ENCODE measurements at places on chromosomes 13 and 19.

DNA sequence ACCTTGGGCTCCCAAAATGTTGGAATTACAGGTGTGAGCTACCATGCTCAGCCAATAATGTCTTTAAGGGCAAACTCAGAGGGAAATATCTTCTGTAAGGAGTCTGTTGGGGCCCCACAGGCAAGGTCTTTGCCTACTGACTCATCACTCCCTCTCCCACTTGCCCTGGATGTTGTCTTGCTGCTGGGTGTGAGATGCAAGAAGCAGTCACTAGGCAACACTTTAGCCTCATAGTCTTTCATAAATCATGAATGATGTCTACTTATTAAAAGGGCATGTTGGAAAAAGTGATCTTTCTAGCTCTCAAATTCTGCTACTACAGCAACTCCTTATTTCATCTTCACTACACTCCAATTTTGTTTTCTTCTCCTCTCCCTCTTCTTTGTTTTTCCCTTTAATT lies 34.6 kb upstream of the SLC10A2 start:
- no peak for DNase-seq

GRCh38 chr13:76123548-76123947 lies 487.4 kb downstream of the LMO7 start:
- DNase-seq: no peak

GRCh38 chr13:27449081-27449603 lies 1.2 kb downstream of the MTIF3 start:
- DNase-seq: no peak

- DNase-seq: no peak
Observed at GRCh38 chr13:85497652-85498051, 301.6 kb downstream of the SLITRK6 start.

- DNase-seq: no peak
Observed at GRCh38 chr13:40619479-40619814, 47.0 kb downstream of the FOXO1 start.

GRCh38 chr13:105343134-105343806 lies 1192.2 kb downstream of the EFNB2 start:
- DNase-seq: no peak

DNA sequence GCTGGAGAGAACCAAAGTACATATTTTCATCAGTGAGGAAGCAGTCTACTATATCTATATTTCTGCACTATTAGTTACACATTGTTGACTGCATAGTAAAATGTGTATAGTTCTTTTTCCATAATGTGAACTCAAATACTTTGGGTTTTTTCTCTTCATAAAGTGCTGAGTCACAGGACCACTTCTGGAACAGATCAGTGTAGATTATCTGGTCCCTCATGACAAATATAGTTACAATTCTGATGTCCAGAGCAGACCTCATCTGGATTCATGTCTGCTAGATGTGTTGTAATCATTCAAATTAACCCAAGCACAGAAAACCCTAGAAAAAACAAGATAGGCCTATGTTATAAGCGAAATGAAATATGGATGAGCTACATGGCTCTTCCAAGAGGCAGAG lies 171.4 kb downstream of the SUCLA2 start:
- no peak for DNase-seq

DNA sequence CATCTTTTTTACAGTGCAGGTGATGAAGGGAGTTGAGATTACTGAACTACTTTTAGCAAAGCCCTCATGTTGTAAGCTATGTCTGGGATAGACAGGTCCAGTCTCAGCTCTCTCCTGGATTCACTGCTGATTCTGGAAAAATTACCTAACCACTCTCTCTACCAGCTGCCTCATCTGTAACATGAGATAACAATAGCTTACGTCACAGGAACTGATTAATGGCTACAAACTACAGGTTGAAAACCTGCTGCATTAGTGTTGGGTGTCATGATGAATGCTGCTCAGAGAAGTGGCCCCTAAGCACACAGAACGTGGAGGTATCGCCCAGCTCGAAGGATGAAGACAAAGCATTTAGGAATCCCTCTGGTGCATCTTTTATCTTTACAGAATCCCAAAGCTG lies 277.8 kb downstream of the ABCC4 start:
- DNase-seq: no peak

DNA sequence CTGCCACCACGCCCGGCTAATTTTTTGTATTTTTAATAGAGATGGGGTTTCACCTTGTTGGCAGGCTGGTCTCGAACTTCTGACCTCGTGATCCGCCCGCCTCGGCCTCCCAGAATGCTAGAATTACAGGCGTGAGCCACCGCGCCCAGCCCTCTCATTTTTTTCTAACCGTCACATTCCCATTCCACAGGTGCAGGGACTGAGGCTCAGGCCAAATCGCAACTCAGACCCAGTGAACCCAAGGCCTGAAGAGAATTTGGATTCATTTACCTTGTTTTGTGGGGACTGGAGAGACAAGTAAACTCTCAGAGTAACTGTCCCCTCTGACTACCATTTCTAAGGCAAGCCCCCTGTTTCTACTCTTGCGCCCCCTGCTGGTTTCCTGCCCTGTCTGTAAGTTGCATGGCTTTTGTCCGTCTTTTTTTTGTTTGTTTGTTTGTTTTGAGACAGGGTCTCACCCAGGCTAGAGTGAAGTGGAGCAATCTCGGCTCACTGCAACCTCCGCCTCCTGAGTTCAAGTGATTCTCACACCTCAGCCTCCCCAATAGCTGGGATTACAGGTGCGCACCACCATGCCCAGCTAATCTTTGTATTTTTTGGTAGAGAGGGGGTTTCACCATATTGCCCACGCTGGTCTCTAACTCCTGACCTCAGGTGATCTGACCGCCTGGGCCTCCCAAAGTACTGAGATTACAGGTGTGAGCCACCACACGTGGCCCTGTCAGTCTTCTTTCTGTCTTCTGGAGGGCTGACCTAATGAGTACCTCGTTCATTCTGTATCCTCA lies 2.3 kb upstream of the STRN4 start:
- DNase-seq: peak; percentile 61

DNA sequence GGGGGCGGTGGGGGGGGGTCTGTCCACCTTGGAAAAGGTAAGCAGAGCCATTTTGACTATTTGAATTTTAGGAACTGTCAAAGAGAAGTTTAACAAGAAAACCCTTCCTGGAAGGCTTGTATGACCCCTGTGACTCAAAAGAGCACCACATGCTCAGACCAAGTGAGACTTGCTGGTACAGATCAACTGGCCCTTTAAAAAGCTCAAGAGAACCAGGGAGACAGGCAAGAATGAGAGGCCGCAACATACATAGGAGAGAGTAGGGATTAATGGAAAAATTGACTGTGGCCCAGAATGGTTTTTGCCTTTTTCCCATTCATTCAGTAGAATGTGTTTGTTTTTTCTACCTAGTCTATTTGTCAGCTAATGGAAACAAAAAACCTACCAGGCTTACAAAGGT lies 26.2 kb upstream of the ATP8A2 start:
- no peak for DNase-seq

- no peak for DNase-seq
Observed at GRCh38 chr13:89880201-89880600, 1467.3 kb upstream of the MIR17HG start.

GRCh38 chr13:49502954-49503353 lies 7.2 kb downstream of the PHF11 start:
- no peak for DNase-seq

DNA sequence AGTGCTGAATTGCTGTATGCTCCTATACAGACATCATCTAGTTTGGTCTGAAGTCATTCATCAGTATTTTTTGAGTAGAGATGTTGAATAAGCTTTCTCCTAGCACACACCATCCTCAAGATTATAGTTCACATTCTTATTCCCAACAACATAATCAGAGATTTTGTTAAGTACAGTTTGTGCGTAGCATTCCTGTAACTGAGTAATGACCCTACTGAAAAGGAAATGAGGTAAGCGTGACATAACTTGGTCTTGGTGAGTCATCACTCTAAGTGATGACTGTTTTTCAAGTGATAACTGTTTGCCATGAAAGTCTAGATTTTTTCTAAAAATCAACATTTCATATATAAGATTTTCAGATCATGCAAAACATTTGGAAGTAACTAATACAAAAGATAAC lies 18.5 kb upstream of the FAM216B start:
- DNase-seq: no peak

- no peak for DNase-seq
Observed at GRCh38 chr13:23991119-23991518, 93.8 kb upstream of the C1QTNF9B start.

DNA sequence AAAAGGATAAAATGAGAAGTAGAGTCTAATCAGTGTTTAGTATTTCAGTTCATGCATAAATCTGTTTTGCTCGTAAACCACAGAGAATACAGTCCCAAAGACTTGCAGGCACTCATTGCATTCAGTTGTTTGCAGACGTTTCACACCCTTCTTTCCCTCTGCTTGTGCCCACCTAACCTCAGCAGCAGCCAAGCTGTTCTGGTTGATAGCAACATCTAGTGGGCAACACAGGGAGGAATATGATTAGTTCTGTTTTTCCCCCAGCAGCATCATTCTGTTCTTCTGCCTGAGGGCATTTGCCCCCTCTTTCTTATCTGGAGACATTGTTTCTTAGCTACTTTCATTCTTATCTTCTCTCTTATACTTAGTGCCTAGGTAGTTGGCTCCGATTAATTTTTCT lies 135.6 kb downstream of the PAN3 start:
- no peak for DNase-seq

- DNase-seq: no peak
Observed at GRCh38 chr19:10404888-10405820, 1.8 kb upstream of the CDC37 start.

GRCh38 chr13:41546372-41547190 lies 89.2 kb downstream of the RGCC start:
- DNase-seq: no peak

DNA sequence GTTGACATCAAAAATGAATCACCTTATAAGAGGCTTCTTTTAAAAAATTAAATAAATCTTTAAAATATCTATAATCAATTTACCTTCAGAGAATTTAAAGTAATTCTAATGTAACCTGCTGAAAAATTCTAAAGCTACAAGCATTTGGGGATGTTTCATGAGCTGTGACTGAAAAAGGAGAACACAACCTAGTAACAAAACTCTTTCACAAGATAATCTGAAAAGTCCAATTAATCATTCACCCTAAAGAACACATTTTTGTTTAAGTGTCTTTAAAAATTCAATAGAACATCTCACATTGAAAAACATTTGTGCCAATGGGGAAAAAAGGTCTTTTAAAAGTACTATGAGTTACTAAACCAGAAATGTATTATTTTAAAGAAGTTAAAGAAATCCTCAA lies 22.8 kb downstream of the KLF12 start:
- no peak for DNase-seq

DNA sequence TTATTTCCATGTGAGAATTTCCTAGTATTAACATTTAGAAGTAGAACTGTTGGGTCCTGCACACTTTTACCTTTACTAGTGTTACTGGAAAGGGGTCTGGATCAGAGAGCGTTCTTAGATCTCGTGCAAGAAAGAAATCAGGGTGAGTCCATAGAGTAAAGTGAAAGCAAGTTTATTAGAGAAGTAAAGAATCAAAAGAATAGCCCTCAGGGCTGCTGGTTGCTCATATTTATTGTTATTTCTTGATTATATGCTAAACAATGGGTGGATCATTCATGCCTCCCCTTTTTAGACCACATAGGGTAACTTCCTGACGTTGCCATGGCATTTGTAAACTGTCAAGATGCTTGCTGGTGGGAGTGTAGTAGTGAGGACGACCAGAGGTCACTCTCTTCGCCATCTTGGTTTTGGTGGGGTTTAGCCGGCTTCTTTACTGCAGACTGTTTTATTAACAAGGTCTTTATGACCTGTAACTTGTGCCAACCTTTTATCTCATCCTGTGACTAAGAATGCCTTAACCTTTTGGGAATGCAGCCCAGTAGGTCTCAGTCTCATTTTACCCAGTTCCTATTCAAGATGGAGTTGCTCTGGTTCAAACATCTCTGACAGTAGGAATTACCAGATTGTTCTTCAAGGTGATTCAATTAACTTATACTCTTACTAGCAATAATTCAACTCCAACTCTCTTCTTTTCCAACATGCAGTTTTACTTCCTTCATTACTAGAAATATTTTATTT lies 27.4 kb downstream of the NDFIP2 start:
- no peak for DNase-seq

GRCh38 chr13:101624210-101624922 lies 171.9 kb downstream of the ITGBL1 start:
- no peak for DNase-seq

DNA sequence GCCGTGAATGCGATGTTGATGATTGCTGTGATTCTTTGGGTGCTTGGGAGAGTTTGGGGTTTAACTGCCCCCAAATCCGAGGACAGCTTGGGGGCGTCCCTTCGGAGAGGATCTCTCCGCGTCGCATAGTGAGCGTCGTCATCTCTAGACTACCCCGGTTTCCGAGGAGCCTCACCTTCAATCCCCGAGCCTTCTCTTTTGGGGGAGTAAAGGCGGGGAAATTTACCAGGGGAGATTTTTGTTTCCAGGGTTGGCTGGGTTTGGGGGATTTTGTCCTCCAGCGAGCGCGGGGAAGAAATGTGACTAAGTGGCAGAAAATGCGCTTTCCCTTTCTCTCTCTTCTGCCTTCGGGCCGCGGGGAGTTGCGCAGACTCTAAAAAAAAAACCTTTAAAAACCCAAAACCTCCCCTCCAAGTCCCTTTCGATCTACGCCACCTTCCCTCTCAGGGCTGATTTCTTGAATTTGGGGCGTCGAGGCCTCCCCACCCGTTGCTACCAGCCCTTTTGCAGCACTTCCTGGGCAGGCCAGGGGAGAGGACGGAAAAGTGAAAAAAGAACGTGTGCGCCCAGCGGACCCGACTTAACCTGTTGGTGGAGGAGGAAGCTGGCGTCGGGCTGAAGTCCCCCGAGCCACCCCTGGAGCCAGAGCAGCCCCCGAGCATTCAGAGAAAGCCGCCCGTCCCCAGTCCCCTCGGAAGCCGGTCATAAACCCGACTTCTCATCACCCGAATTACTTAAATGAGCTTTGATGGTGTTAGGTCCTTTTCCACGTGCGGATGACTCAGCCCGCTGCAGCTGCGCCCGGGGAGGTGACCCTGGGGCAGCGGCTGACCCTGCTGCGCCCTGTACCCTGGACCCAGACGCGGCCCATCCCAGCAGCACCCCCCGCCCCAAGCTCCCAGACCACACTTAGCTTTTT lies 17.7 kb downstream of the NFIX start:
- no peak for DNase-seq

DNA sequence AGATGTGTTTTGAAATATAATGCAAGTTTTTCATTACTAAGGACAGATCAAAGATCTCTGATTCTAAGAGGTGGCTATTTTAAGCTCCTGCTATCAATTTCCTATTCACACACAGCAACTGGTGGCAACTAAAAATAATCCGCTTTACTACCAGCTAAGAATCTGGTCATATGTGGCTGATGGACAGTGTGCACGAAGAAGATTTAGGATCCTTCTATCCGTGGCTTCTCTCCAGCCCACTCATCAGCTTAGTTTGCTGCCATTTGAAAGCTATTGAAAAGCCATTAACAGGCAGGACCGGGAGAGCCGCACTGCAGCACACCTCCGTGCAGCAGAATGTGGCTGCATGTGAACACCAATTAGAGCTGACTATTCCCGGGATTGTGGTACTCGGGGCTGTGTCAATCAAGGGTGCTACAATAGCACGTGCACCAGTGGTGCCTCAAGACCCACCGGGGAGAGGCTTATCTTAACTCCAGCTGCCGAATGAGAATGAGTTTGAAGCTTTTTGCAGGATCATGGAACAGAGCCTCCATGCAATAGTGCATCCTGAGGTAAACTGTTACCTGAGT lies at the start of gene MYO16:
MYO16 (plus strand) TSS at position 431 of the 572 bp plus-strand sequence. CDS start 234 bp downstream, outside the sequence.
- no peak for DNase-seq

- no peak for DNase-seq
Observed at GRCh38 chr13:54768214-54768613, 1739.6 kb downstream of the OLFM4 start.
